Endodermal cell (in vitro differentiated cells): ENCODE measurements at places on chromosomes 11 and 22. TPM values are rescaled to one million over a fixed set of nuclear protein-coding genes. Genes with fewer than 3 reads are reported as not detected.

DNA sequence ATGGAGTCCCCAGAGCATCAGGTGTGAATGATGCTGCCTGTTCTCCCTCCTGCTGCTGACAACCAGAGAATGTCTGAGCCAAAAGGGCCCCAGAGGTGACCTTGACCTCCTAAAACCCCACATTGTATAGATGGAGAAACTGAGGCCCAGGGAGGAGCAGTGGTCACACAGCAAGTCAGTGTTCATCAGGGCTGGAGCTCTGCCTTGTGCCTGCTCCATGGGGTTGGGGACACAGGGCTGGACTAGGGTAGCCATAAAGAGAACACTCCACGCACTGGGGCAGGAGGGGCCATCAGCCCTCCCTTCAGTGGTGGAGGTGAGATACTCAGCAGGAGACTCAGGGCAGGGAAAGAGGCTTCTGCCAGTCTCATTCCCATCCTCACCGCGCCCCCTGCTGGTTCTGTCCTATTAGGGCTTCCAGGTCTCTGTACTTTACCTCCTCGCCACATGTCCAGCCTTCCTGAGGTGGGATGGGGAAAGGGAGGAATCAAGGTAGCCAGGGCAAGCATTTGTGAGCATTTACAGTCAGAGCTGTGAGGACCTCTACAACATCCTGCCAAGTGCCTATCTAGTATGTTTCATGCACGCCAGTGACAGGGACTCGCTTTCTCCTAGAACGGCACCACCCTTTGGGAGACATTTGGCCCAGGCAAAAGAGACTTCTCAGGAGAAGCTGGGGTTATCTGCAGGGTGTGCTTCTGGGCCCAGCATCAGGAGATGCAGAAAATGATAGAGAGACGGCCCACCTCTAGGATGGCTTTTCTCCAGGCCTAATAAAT, 43.2 kb downstream of the NEU3 start:
- peak; percentile 96 for DNase-seq

DNA sequence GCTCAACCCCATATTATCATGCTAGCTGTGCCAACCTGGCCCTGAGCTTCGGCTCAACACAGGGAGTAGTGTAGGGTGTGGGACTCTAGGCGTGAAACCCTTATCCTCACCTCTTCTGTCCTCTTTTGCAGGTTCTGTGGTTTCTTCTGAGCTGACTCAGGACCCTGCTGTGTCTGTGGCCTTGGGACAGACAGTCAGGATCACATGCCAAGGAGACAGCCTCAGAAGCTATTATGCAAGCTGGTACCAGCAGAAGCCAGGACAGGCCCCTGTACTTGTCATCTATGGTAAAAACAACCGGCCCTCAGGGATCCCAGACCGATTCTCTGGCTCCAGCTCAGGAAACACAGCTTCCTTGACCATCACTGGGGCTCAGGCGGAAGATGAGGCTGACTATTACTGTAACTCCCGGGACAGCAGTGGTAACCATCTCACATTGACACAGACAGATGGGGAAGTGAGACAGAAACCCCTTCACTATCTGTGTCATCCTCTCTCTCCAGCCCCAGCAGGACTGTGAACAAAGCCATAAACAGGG, 76.4 kb downstream of the GGTLC2 start:
- DNase-seq, result no peak

DNA sequence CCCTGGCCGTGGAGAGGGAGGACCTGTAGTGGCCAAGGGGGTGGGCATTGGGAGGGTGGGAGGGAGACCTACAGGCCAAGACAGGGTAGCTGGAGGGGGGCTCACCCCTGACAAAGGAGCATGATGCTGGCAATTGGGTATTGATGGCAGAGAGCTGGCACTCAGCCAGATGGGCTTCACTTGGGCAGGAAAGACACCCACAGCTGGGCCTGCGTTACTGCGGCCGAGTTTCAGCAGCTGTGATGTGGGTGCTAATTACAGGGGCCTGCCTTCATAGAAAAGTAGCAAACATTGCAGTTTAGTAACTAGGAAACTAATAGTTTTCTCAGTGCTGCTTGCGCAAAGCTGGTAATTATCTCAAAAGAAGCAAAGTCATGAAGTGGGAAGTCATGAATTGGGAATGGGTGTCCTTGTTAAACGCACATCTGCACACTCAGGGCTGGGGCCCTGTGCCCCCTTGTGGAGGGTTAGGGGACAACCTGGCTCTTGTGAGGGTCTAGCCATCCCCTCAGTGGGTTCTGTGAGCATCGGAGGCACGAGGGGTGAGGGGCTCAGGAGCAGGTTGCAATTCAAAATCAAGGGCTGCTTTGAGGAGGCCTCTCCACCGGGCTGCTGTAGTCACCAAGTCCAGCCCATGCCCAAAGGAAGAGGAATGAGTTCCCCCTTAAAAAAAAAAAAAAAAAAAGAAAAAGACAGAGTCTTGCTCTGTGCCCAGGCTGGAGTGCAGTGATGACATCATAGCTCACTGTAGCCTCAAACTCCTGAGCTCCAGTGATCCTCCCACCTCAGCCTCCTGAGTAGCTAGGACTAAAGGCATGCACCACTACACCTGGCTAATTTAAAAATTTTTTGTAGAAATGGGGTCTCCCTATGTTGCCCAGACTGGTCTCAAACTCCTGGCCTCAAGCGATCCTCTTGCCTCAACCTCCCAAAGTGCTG, 24.4 kb upstream of the TXNRD2 start:
- DNase-seq, result peak; percentile 76

GRCh38 chr11:63020671-63021291, 5.1 kb upstream of the SLC22A8 start:
- DNase-seq, result peak; percentile 93

GRCh38 chr11:1499261-1499890, 12.8 kb upstream of the MOB2 start:
- no peak for DNase-seq

- no peak for DNase-seq
These were observed 3.2 kb downstream of the TUBA8 start for GRCh38 chr22:18113680-18114394.

DNA sequence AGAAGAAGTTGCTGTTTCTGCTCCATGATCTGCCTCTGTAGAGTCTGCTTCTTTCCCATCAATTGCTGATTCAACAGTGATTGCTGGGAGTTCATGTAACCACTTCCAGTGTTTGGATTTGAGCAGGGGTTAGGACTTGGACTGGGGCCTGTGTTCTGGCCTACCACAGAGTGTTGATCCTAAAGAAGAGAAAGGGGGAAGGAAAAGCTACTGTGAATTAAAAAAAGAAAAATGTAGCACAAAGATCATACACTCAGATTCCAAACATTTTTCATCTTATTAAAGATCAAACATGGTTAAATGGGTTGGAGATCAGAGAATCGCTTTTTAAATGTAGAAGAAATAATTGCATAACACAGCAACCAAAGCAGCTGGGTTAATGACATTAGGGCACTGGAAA, 67.6 kb upstream of the MTMR2 start:
- no peak for DNase-seq

- DNase-seq, result peak; percentile 69
These were observed 1.7 kb downstream of the ABTB2 start for GRCh38 chr11:34356130-34356529.

DNA sequence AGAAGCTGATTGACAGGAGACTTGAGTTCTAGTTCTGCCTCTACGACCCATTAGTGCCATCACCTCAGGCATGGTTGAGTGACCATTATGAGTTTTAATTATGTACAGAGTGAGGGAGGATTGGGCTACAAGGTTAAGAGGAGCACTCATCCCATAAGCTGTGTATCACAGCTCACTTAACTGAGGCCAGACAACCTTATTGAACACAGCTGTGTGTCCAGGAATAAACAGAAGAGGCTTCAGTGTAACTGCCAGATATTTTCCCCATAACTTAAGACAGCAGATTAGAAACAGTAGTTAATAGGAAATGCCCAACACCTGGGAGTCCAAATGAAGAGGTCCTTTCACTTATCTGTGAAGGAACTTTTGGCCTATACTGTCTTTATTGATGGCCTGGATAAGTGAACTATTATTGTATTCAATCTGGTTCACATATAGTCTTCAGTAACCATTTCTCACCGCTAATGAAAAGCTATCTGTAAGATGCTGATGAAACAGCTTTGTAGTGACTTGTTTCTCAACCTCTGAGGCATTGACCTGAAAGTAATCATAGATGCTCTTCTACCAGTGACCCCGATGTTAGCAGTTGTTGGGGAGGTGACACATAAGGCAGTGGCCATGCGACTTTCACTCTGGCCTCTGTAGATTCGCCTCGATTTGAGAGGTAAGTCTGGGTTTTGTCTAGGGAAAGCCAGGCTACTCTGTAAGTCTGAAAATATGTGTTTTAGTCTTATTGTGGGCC, 41.7 kb downstream of the YAP1 start:
- DNase-seq, result no peak

The TNNI2 gene
- total RNA-seq, result not detected in 3 replicates

The THYN1 gene
- 61.3 and 70.7 TPM in 2 replicates for total RNA-seq

The MTMR2 gene
- total RNA-seq, result 64.5 to 70.4 TPM (median 65.8 TPM) in 3 replicates

The PGA5 gene
- total RNA-seq, result 0.63 to 0.93 TPM (median 0.89 TPM) in 3 replicates

The CLCF1 gene
- total RNA-seq, result 2.0 to 4.8 TPM (median 4.5 TPM) in 3 replicates

The NAALAD2 gene
- total RNA-seq, result 3.3 and 4.0 TPM in 2 replicates
